ENCODE measurements at places on chromosomes 3 and 15.

GRCh38 chr3:100463002-100463401, 29.4 kb upstream of the TMEM45A start:
- DNase-seq, result peak; percentile 46

DNA sequence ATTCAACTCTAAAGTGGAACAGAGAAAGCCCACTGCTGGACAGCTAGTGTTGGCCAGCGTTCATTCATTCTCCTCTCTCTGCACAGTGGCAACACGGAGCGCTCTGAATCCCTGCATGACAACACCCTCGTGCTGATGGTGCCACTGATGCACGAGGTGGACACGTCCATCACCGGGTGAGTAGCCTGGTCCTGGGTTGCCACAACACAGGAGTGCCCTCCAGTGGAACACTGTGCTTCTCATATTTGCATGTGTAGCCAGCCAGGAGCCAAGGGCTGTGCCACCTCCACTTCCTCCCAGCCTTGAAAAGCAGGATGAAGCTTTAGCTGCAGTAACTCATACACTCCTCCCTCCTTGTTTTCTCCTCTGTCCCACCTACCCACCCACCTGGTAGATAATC, 120.0 kb upstream of the CTDSPL start:
- no peak for DNase-seq

DNA sequence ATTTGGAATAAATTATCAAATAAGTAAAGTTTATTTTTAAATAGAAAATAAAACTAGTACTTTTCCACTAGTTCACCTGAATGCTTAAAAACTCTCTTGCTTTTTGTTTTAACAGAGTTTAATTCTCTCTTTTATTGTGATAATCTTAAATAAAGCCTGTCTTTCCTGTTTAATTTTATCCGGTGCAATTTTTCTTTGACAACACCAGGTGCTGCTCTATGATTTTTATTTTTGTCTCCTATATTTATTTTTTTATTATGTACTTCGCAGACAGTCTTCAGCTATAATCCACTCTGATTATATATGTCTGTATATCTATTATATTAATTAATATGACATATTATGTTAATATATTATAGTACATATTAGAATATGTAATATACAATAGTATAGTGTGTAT, 1293.0 kb upstream of the EPHA6 start:
- DNase-seq, result no peak

GRCh38 chr3:108380128-108380795, 83.9 kb downstream of the HHLA2 start:
- DNase-seq, result no peak

DNA sequence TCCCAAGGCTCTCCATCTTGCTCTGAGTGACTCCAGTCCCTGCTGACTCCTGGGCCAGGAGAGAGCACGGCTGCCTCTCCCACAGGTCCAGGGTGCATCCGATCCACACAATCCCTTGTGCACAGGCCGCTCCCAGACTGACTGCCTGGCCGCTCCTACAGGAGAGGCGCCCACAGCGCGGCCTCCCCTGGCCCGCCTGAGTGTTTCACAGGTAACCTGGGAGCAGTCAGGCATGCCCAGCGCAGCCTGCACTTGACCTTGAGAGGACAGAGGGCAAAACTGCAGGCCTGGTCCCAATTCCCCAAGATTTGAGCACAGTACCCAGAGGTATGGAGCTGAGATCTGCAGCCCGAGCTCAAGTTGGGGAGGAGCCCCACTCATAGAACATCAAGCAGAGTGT, 490.2 kb downstream of the CNTN6 start:
- no peak for DNase-seq

Data from AG09319 (cell line).